ENCODE measurements at places on chromosomes 6 and 20.
A peak's percentile ranks its signal among the peaks of the same experiment; 100 is the strongest.

DNA sequence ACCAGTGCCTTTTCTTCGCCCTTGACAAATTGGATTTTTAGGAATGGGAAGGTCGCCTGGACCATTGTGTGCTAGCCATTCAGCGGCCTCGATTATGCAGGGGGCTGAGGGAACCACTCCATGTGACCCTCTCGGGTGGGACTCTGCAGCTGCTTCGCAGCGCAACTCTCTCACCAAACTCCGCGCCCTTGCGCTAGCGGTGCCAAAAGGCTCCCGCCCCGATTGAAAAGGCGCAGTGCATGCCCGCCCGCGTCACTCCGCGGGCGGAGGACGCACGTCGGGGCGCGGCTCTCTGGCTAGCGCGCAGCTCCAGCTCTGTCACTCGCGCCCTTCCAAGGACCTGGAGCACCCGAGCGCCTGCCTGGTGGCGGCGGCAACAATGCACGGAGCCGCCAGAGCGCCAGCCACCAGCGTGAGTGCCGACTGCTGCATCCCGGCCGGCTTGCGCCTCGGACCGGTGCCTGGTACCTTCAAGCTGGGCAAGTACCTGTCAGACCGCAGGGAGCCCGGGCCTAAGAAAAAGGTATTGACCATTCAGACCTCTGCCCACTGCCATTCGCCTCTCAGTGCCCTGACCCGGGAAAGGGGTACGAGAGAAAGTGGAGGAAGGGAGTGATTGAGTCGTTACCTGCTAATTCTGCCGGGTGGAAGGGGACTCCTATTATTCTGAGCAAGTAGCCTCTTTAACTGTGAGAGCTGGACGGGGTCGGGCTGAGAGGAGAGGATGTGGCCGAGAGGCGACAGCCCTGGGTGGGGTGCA, at the start of gene PRDM13:
Gene PRDM13, plus strand, starts transcription at position 178 of the 760 bp plus-strand sequence. Its CDS starts 202 bp downstream, at position 380.
- DNase-seq, result no peak

- DNase-seq, result no peak
Observed at GRCh38 chr20:57546956-57547649, 13.8 kb upstream of the PCK1 start.

DNA sequence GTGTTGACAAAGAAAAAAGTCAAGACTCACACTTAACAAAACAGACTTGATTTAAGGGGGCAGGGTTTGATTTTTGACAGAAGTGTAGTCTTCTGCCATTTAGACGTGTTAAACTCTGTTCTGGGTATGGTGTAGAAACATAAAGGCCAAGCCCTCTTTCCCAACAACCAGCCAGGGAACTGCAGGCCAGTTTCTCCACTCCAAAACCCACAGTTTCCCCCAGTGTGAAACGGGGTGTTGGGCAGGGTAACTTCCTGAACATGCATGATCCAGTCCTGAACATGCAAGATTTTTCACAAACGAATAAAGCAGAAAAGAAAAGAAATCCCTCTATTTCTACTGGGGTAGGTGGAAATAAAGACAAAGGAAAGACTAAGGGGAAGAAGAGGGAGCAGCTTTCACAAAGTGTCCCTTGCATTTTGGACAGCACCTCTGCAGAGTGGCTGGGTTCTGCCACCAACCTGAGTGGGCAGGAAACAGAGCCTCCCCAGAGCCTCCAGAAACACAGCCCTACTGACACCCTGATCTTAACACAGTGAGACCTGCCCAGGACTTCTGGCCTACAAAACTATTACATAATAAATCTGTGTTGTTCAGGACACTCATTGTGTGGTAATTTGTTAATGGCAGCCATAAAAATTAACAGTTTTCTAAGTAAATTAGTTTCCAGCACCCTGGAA, 7.5 kb downstream of the APMAP start:
- DNase-seq, result no peak

- DNase-seq, result no peak
Observed at GRCh38 chr6:7124636-7125035, 16.9 kb downstream of the RREB1 start.

DNA sequence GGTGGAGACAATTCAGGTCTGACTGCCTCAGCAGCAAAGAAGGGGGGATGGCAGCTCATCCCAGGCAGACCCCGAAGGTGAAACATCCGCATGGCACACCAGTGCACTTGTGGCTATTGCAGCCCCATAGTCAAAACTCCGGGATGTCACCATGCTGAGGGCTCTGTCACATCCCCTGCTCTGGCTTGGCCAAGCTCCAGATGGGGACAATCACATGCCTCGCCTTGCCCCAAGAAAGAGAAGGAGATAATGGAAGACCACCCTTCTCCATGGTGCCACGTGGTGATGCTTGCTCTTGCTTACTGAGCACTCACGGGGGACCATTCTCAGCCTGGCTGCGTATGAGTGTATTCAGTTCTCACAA, 60.2 kb downstream of the RBM38 start:
- no peak for DNase-seq

DNA sequence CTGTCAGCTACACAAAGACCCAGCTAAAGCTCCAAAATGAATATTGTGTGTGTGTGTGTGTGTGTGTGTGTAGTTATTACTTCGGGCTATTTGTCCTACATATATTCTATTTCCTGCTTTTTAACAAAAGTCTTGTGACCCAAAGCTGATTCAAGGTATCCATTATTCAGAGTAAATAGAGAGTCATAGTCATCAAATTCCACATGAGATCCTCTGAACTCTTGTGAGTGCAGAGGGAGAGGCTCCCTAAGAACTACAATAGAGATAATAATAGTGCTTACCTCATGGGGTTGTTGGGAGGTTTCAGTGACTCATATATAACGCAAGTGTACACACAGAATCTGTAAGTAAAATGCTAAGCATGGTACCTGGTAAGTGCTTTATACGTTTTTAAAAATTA, 95.6 kb upstream of the SHLD1 start:
- DNase-seq, result no peak

GRCh38 chr6:137697267-137697938, 169.7 kb upstream of the TNFAIP3 start:
- DNase-seq, result peak; percentile 40

- no peak for DNase-seq
Observed at GRCh38 chr6:36701401-36701991, 3.9 kb downstream of the RAB44 start.

GRCh38 chr6:141986457-141986856, 146.3 kb upstream of the GJE1 start:
- no peak for DNase-seq

DNA sequence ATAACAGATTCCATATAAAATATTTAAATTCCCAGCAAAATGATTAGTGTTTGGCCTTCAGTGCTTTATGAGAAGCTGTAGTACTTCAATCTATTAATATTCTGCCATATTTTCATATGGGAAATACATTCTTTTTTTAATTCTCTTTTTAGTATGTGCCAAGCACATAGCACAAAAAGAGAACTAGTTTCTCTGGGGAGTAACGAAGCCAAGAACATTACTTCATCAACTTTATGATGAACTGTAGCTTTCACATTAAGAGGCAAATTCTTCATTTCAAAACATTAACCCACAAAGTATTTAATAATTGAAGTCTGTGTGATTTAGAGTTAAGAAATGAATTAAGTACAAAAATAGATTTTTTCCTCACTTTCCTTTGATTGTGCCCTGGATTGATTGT, 281.0 kb upstream of the EYS start:
- DNase-seq, result no peak

GRCh38 chr20:63081351-63081750, 74.6 kb upstream of the BHLHE23 start:
- DNase-seq, result no peak

DNA sequence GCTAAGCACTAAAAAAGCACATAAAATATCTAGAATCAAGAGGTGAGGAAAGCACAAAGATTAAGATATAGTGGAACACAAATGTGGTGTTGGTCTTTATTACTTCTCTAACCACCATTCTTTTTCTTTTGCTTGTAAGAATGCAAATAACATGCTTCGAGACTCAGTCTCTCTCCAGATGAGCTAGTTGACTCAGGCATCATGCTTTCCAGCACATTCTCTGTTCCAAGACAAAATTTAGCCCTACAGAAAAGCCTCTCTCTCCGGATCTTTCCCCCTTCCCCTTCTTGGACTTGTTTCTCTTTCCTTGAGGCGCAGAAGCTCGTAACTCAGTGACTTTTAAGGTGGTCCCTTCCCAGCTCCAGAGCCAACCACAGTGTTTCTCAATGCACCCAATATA, 91.0 kb downstream of the FNDC1 start:
- DNase-seq, result no peak

DNA sequence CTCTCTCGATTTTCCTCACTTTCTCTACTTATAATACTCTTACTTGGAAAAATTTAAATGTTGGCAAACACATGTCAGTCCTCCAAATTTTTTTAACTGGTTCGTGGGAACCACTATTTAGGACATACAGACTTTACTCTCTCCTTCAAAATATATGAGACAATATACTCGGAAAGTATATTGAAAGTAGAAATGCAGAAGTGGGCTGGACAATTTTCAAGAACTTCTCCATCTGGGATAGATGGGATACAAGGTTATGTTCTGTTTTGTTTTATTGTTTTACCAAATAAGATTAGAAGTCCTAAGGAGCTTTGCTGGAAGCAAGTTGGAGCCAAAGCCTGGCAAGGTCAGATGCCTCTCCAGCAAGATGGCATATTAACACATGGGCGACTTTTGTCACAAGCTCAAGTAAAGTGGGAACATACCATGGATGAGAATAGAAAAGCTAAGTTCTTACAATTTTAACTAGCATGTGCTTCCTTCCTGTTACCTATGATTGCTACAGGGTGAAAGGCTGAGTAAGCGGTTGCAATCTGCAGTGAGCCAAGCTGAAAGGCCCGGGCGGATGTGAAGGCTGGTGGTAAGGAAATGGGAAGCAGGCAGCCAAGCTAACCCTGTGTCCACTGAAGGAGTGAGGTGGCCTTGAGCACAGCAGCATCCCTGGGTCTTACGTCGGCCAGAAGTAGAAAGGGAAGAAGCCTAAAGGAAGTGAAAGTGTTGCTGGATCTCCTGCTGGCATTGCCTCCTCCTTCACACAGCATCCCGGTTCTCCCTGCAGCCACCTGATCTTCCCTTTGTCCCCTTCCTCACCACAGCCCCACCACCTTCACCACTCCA, 7.1 kb downstream of the MAP3K5 start:
- DNase-seq, result no peak

DNA sequence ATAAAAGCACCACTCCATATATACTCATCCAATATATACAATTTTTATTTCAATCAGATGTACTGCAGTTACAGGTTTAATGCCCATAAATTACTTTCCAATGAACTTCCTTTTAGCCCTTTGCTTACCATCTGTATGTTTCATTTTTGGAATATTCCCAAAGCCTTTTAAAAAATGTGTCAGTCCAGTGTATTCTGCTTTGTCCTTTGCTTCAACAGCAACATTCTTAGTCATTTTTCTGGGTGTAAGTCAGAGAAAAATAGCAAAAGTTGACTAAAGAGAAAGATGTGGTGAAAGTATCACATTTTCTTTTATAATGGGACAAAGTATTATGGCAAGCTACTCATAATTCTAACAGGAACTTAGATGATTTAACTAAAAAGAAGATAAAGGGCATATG, 15.2 kb downstream of the DSE start:
- no peak for DNase-seq

DNA sequence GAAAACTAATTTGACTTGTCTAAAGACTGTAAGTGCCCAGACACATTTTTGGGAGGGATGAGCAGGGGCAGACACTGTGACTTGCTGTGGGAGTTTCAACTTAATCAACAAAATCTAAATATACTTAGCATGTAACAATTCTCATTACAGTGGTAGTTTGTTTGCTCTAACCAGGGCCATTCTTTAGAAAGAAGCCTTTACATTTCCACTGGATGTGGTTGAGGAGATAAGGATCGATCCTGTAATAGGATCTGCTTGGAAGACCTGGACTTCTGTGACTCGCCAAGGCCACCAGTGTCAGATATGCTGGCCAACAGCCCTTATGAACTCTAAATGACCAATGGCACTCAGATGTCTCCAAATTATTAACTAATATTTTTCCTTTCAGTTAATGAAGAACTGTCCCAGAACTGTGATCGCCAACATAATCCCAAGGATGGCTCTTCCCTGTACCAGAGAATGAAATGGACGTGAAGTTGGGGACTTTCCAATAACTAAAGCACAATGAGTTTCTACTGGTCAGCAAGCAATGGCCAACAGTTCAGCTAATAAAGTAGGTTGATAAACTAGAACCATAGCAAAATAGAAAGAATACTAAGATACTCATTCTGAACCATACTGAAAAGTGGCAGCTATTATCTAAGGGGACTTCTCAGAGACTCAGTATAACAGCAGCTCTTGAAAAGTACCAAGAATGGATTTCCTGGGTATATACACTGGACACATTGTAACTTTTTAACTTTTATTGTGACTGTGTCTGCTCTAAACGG, 7.5 kb downstream of the SMLR1 start:
- no peak for DNase-seq

DNA sequence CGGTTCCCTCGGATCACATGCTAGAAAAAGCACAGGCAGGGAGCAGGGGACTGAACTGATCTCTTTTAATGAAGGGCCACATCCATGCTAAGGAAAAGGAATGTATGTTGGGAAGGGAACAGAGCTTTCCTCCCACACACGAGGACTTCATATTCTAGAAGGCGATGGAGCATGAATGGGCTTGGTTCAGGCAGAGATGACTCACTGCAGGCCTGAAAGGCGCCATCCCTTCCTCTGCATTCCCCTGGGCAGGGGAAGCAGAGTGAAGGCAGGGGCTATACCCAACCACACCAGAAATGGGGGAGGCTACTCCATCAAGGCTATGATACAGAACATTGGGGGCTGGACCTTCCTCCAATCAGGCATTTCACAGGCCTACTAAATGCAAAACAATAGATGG, 30.6 kb downstream of the ELMO2 start:
- no peak for DNase-seq

DNA sequence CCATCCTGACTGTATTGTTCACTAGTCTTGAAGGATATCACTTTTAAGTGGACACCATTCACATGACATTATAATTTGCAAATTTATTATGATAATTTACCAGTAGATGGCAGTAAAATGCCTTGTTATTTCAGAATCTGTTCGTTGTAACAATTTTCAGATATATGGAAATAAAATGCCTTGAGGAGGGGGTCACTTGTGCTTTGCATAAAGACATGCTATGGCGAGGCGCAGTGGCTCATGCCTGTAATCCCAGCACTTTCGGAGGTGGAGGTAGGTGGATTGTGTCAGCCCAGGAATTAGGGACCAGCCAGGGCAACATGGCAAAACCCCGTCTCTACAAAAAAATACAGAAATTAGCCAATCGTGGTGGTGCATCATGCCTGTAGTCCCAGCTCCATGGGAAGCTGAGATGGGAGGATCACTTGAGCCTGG, 9.0 kb upstream of the NCOA6 start:
- peak; percentile 5 for DNase-seq

GRCh38 chr6:134171517-134171916, 119.1 kb upstream of the SLC2A12 start:
- no peak for DNase-seq

GRCh38 chr20:31548820-31549512, 34.7 kb downstream of the HM13 start:
- no peak for DNase-seq

- no peak for DNase-seq
Observed at GRCh38 chr20:14445310-14445709, 107.9 kb upstream of the FLRT3 start.
